ENCODE measurements at places on chromosomes 3 and 15. TPM values are rescaled to one million over a fixed set of nuclear protein-coding genes. Genes with fewer than 3 reads are reported as not detected.

Gene AP3S2
- 41.8 TPM for total RNA-seq

Gene LRRN1
- 7.7 TPM for total RNA-seq

Gene LRRK1
- 17.2 TPM for total RNA-seq

DNA sequence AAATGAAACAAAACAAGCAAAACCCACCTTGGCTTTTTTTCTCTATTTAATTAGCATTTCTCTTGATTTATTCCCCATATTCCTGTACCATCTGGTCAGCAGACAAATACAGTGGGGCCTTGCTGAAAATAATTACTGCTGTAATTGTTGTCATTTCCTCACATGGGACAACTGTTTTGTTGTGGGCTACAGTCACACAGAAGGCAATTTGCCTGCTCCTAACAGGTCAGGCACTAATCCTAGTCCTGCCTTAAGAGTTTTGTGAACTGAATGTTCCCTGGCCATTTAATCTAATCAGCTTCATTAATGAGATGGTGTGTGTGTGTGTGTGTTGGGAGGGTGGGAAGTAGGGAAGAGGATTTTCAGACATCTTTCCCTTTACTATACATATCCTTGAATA, 11.6 kb downstream of the TRPC1 start:
- H3K4me1 ChIP-seq, result no peaks in the 10 kb centered on the region
- H3K27me3 ChIP-seq, result no peaks in the 10 kb centered on the region
- no peaks in the 10 kb centered on the region for H3K36me3 ChIP-seq
- no peak for DNase-seq
- H3K4me3 ChIP-seq, result no peak overlapping the region
